ENCODE measurements at places on chromosomes 1 and 21. TPM values are rescaled to one million over a fixed set of nuclear protein-coding genes. Genes with fewer than 3 reads are reported as not detected.

The CSTB gene
- 24.5 TPM for total RNA-seq

The CTSS gene
- total RNA-seq, result 41.2 TPM

The CAMTA1 gene
- 50.3 TPM for total RNA-seq

The HES3 gene
- total RNA-seq, result not detected

The LMNA gene
- 162 TPM for total RNA-seq

The ST6GALNAC3 gene
- 0.73 TPM for total RNA-seq
